ENCODE measurements at places on chromosomes 11 and 22.

- no peak for DNase-seq
These were observed 425.5 kb upstream of the CADM1 start for GRCh38 chr11:115929618-115930129.

DNA sequence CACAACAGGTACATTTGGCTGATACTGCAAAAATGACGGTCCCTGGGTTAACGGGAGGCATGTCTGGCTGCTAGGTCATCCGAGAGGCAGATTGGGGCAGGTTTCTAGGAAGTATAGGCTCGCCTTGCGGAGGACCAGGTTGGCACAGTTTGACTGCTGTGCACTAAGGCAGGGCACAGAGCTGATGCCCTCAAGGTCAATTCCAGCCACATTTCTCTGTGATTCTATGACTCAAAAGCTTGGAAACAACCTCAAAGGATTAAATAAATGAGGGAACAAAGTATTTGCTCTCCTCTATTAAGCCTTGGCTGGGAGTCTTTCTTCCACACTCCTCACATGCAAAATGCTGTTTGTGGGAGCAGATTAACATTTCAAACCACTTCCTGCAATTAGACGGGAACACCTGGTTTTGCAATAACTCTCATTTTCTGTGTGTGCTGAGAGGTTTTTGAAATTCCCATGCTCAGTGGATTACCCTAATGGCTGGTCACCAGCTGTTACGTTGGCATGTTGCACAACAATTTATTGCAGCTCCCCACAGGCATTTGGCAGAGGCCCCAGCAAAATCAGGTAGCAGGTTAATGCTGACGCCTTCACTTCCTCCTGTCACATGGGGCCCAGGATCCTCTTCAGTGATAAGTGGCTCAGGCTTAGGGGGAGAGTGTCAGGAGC is 61.0 kb upstream of the PLET1 start:
- no peak for DNase-seq

DNA sequence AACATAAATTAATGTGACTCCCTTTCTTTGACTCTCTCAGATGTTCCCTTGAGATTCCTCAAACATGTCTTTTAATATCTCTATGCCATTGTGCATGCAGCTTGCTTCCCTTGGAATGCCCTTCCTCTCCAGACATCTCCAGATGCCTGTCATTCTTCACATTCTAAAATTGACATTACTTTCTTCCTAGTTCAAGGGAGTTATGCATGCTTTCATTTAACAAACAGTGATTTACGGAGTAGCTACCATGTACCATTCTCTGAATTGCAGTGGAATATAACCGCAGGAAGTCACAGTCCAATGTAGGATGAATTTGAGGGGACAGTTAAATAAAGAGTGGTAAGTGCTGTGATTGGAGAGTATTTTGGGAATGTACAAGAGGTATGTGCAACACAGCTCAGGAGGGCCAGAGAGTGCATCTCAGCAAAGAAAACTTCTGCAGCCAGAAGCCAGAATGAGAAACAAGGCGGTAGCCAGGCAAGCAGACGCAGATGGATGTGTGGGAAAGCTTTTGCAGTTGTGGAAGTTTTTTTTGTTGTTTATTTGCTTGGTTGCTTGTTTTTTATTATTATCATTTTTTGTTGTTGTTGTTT is 18.7 kb downstream of the MMP10 start:
- DNase-seq = no peak

GRCh38 chr22:20531404-20532201 is 24.2 kb downstream of the MED15 start:
- DNase-seq = no peak

DNA sequence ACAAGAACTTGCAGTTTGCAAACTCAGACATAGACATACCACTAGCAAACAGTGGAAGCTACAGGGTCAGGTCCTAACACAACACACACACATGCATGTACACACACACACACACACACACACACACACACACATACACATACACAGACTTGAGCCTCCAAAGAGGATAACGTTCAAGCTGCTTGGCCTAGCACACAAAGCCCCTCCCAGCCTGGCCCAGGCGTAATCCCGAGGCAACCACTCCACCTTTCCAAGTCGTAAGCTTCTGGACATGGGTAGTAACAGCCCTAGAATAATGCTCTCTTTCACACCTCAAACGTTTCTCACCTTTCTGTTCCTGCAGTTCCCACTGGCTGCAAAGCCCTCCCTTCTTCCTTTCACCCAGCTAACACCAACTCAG is 88.6 kb downstream of the LARGE1 start:
- DNase-seq = no peak

DNA sequence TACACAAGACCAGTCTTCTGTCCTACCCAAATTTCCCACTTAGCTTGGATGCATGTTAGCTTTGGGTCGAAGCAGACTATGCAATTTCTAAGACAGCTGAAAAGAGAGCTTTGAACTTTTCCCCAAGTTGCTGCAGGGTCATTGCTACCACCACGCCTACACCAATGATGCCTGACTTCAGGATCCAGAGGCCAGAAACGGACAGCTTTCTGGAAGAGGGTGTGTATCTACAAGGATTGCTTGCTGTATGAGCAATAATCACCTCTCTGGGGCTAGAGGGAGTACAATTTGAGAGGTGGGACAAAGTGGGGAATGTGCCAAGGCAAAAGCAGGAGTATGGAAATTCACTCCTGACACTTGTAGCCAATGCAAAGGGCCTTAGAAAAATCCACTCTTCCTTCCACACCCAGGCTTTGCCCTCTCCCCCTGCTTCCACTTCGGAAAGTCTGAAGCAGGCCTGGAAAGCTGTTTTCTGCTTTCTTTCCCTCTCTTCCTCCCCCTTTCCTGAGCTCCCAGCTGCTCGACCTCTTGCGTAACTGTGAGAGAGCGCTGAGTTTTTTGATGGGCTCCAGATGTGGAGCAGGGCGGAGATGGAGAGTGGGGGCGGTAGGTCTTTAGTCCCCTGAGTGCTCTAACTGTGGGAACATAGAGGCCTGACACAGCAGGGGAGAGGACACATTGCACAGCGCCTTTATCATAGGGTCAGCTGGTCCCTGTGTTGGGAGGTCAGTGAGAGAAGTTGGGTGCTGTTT is 2.1 kb upstream of the PHLDB1 start:
- DNase-seq = no peak

DNA sequence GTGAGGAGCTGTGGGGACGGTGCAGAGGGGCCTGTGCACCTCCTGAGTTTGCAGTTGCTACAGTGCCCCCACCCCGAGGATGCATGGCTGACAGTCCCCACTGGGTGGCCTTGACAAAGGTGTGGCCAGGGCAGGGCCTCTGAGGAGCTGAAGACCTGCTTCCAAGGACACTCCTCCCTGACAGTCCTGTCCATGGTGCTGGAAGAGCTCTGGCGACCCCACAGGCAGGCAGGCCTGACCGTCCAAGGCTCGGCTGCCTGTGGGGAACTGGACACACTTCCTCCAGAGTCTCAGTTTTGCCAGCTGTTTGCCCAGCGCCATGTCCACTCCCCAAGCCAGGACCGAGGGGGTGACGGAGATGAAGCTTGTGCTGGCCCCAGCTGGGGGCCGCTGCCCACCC is 32.7 kb downstream of the BRSK2 start:
- DNase-seq = no peak

GRCh38 chr11:19602891-19603290 is 109.7 kb upstream of the NAV2 start:
- DNase-seq = no peak

DNA sequence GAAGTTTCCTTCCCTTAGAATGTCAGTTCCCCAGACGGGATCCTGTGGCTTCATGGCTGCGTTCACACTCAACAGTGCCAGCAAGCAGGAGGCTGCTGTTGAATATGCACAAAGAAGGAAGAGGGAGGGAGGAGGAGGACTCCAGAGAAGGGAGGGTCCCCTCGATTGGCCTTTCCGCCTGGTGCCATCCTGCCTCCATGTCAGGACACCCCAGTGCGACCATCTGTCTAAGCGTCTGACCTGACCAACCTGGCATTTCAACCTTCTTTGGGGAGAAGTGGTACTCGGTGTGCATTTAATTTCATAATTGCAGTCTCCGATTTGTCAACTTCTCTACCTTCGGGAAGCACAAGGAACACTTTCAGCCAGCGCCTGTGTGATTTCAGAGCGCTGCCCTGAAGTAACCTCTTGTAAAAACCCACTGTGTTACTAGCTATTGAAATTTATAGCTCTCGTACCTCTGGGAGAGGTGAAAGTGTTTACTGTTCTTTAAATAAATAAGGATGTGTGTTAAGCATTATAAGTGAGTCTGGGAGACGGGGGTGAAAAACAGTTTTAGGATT is 1491.9 kb downstream of the TBC1D22A start:
- no peak for DNase-seq

GRCh38 chr11:33478111-33478573 is 221.0 kb downstream of the HIPK3 start:
- no peak for DNase-seq

DNA sequence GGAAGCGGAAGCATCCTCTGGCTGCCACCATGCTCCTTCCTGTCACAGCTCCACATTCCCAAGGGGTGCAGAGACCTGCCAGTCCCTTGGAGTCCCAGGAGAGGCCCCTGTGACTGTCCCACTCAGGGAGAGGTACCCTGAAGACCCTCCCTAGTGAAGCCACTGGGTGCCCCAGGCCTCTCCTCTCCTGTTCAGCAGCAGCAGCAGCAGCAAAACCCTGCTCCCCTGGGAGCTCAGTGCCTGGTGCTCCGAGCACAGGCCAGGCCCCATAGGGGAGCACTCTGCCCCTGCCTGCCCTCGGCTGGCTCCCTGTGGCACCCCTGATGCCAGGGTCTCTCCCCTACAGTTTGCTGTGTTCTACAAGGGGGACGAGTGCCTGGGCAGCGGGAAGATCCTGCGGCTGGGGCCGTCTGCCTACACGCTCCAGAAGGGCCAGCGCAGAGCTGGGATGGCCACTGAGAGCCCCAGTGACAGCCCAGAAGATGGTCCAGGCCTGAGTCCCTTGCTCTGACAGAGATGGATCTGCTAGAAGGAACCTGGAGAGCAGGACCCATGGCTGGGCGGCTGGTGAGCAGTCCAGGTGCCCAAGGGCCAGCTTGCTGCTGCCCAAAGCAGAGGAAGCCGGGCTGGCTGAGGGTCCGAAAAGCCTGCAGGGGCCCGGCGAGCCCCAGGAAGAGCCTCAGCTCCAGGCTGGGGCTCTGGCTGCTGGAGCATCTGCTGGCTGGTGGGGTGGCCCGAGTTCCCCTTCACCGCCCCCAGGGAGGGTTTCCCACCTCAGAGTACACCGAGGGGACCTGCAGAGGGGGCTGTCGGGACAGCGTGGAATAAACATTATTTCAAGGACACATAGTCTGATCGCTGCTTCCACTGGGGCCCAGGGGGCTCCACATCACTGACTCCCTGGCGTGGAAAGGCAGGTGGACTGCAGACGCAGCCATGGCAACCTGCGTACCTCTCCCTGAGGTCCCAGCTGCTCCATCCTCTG is 21.3 kb downstream of the TRMU start:
- no peak for DNase-seq

DNA sequence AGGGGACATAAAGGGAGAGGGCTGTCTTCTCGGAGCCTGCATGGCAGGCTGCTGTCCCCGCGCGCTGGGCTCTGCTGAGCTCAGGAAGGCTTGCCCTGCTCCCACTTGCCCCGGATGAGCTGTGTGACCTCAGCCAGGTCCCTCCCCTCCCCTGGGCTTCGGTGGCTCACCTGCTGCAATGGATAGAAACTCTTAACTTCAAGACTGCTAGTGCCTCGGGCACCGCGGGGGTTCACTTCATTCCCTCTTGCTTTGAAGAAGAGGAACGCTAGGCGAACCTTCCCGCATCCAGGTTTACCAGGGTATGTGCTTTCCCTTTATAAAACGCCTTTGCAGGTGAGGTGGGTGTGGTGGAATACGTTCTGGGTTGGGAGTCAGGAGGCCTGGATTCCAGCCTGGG is 115.0 kb downstream of the PHF21B start:
- DNase-seq = no peak

GRCh38 chr22:37811867-37812266 is 4.1 kb downstream of the GCAT start:
- no peak for DNase-seq

GRCh38 chr22:46537225-46537945 is at the start of gene CELSR1:
Gene CELSR1, minus strand, starts transcription at chr22:46537620. Its CDS starts 450 bp downstream, at chr22:46537170.
- no peak for DNase-seq

- DNase-seq = no peak
These were observed 31.4 kb downstream of the CBL start for GRCh38 chr11:119237515-119237914.

DNA sequence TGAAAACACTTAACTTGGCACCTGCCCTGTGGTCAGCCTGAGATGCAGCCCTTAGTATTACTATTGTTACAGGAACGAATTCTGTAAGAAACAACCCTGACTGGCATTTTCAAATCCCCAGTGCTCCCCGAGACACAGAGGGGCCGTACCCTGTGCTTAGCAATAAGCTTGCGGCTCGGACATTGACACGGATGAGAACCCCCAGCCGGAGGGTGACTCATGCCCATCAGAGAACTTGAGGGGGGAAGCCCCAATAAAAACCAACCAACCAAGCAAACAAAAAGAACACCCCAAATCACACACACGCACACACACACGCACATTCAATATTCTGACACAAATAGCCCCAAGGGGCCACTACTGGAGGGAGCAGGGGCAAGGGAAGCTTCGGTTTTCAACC is 63.8 kb downstream of the SHISAL1 start:
- DNase-seq = no peak

DNA sequence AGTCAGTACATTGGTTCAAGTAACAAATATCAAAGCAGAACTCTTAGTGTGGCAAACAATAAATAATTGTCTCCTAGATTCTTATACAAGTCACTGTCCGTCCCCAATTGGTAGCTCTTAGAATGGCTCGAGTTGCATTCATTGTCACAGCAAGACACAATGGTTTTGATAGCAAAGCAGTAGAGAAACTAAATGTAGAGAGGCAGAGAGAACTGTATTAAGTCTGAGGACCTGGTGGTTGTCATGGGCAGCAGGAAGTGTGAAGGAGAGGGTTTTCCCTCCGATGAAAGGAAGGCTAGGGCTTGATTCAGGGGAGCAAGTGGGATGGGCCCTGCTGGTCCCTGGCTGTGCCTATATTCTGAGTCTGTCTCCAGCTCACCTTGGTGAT is 36.6 kb downstream of the RCOR2 start:
- DNase-seq = no peak

DNA sequence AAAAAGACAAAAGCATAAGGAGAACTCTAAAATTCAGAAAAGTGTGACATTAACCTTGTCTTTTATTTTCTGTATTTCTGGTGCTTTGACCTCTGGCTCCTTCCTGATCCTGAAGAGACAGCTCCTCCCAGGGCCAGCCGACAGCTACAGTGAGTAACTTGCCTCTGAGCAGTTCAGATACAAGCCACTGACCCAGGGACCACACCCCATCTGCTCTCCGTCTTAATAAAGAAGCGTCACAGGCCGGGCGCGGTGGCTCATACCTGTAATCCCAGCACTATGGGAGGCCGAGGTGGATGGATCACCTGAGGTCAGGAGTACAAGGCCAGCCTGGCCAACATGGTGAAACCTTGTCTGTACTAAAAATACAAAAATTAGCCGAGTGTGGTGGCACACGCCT is 6.5 kb downstream of the MLC1 start:
- DNase-seq = no peak

DNA sequence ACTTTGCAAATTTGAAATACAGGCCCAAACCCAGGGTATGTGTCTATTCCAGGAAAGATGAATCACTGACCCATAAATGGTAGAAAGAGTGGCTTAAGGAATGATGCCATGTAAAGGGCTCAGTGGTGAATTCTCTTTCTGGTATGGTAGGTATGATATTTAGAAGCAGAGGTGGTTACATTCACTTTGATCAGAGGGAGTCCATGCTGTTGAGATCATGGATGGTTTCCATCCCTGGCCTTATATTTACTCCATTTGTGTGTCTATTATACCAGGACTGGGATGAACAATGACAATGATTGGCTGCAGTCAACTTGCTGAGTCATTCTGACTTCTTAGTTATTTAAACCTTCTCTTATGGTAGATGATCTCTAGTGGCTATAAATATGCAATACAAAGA is 419.8 kb upstream of the LRRC4C start:
- DNase-seq = no peak

GRCh38 chr11:1008001-1008802 is 28.3 kb downstream of the MUC6 start:
- DNase-seq = no peak

Measured in NCI-H1436 treated with DMSO at 0.1 percent for 48 hours (cell line).